COR-L47 (cell line): ENCODE measurements at places on chromosomes 3 and 15.

DNA sequence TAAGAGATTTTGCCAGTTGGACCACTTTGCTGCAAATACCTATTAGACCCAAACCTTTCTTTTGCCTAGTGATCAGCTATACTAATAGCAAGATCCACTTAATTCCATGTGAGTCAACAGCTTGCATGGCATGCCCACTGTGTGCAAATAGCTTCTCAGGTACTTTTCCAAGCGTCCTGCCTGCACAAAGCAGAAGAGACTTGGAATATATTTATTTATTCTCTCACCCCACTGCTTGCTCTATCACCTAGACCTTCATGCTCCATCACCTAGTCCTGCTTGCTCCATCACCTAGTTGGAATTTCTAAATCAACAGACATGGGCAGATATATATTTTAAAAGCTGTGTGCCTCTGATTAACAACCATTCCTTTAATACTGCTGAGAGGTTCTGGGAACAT, 47.6 kb downstream of the MBNL1 start:
- DNase-seq: no peak

DNA sequence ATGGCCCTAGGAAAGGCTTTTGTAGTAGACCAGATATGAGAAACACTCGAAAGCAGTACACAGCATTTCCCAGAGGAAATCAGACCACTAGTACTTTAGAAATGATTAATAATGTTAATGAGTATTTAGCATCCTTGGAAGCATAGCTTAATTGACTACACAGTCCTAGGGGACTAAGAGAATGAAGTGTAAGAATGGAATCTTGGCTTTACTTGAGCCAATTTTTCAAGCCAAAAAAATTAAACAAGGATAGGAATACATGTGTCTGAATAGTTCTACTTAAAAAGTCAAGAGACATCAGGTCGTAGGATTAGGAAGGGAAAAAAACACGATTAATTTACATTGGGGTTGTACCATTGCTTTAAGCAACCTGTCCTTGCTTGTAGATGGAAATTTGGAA, 38.2 kb downstream of the DPPA2 start:
- DNase-seq: no peak

DNA sequence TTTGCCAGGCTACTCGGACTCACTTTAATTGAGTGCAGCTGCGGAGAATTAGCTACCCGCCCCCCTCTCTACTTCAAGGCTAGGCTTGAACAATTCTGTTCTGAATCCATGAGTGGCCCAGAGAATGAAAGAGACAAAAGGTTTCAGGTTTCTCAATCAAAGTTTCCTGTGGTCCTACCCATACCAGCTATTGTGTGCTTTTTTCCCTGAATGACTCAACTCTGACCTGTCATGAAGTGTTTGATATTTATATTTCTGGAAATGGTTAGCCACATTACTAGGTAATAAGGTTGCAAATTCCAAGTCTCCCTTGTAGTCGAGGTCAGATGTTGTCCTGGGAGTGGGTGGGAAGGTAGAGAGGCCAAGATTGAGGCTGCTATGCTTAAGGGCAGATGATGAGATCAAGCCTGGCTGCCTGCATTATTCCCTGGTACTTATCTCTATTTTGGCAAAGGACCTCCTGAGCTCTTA, 392.7 kb upstream of the TBL1XR1 start:
- DNase-seq: peak; percentile 89

GRCh38 chr3:51860703-51861665, at the start of gene IQCF2:
TSS of gene IQCF2 (plus strand) at chr3:51861615. CDS start at chr3:51861667, 52 bp downstream.
- no peak for DNase-seq

DNA sequence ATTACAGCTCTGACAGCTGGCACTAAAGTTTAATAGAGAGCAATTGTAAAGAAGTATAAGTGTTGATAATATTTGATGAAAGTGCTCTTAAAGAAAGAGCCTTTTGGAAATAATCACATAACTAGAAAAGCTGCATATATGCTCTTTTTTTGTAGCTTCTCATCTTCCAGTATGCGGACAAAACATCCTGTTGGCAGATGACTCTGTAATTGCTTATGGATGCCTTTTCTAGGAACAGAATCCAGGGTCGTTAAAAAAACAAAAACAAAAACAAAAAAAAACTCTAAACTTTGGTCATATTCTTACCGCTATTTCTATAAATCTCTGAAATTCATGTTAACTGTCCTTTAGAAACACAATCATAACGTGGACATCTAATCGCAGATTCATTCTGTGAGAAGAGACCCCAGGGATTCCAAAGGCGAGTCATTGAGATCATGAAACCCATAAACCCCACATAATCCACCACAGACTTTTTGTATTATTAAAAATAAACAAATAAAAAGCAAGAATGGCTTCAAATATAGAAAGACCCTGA, 109.8 kb downstream of the EPHA3 start:
- DNase-seq: no peak

DNA sequence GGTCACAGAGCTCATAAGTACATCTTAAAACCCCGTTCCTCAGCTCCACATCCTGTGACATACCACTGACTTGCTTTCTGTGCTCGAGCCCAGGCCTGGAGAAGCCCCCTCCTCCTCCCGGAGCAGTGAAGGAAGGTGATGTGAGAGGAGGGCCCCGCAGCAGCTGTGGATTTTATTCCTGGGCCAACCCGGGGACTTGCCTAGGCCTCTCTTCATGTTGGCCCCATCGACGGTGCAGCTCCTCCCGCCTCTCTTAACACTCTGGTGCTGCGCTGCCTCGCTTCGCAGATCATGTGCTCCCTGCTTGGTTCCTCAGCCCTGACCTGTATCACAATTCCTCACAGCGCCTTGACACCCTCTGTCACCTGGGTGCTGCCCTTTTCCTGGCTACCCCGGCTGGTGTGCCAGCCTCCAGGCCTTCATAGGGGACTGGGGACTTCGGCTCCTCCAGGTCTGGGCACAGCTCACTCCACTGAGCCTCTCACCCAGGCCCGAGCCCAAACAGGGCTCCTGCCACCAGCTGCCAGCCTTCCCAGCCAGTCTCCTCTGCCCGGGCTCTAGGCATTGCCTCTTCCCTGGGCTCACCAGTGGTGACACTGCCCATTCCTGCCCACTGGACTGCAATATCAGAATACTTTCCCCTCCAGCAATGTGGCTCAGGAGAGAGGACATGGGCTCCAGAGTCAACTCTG, 21.5 kb downstream of the MAGEF1 start:
- DNase-seq: no peak

DNA sequence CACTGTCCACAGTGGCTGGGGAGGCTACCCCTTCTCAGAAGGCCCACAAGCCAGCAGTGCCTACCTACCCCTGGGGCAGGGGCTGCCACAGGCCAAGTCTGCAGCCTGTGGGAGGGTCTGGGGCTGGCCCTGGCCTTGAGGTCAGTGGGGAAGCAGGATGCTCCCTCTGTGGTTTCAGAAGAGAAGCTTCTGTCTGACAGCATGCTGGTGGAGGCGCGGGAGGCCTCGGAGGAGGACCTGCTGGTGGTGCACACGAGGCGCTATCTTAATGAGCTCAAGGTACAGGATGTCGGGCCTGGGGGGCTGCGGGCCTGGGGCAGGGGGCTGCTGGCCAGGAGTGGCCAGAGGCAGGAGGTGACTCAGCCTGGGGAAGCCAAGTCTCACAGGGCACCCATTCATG, 3.2 kb downstream of the HDAC11 start:
- no peak for DNase-seq

- no peak for DNase-seq
Observed at GRCh38 chr15:90259524-90259923, 5.9 kb upstream of the NGRN start.

DNA sequence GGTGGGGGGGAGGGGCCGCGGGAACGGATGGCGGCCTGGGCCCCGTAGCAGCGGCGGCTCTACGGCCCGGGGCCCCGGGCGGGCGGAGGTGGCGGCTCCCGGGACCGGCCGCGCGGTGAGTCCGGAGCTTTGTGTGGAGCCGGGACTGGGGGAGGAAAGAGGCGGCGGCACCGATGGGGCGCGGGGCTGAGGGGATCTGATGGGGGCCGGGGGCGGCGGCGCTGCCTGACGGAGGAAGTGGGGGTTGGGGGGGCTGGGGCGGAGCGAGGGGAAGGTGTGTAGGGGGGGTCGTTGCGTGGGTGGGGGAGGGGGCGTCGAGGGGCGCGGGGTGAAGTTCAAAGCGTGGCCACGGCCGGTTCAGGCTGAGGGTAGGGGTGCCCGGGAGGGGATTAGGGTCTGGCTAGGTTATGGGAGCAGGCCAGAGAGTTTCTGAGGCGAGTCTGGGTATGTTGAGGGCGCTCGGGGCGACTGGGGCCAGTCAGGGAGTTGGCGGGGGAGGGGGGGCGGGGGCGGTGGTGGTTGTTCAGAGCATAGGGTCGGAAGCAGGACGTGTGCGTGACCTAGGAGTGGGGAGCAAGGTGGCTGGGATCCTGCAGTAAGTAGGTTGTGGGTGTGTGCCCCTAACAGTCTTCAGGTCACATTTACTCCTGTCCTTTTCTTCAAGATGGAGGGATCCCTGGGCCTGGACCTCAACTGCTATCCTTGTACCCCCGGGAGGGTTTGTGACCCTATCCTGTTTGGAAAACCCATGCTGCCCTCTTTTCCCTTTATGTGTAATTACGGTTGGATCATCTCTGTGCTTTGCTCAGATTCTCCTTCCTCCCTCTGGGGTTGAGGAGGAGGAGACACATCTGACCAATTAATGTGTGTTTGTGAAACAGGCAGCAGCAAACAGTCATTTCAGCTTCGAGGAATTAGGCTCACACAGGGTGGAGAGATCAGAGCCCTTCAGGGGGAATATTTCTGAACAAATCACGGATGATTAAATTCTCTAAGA, 644 bp downstream of the ZNF609 start:
- peak; percentile 67 for DNase-seq

GRCh38 chr3:105907777-105908176, 39.0 kb upstream of the CBLB start:
- no peak for DNase-seq

- DNase-seq: no peak
Observed at GRCh38 chr3:112650482-112650881, 9.5 kb upstream of the CCDC80 start.

GRCh38 chr3:118544458-118544857, 490.2 kb downstream of the IGSF11 start:
- DNase-seq: no peak

GRCh38 chr3:6526321-6526720, 334.6 kb upstream of the GRM7 start:
- no peak for DNase-seq

- DNase-seq: no peak
Observed at GRCh38 chr3:128549283-128550112, 56.5 kb upstream of the GATA2 start.

GRCh38 chr3:31249545-31249944, 283.2 kb upstream of the STT3B start:
- no peak for DNase-seq

DNA sequence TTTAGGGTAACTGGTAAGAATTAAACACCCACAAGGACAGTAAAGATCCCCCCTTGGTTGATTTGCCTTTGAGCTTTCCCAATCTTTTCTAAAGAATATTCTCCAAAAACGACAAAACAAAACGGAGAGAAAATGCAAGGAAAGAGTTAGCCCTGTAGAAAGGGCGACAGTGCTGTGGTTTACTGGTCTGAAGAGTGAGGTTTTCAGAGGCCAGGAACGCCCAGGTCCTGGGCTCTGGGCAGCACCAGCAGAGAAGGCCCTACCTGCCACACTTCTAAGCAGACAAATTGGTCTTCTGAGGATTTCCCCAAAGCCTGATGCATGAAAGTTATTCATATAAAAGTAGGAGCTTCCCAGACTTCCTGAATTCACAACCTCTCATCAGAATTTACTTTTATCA, 119.3 kb downstream of the KCNMB2 start:
- no peak for DNase-seq

GRCh38 chr3:64188810-64189560, 36.3 kb downstream of the PRICKLE2 start:
- DNase-seq: no peak

- DNase-seq: no peak
Observed at GRCh38 chr3:52196977-52197376, 983 bp upstream of the ALAS1 start.

DNA sequence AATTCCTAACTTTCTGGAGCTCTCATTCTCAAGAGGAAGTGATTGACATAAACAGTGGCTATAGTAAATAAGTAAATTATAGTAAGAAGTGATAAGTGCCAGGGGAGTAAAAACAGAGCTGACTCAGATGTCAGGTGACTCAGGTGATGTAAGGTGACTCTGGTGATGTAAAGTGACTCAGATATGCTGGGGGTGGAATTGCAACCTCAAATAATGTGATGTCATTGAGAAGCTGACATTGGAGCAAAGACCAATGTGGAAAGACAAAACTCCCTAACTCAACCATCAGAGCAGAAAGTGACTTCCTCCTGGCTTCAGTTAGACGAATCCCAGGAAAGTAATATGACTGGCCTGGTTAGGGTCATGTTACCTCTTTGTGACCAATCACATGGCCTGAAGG, 144.2 kb upstream of the SNTN start:
- DNase-seq: no peak

DNA sequence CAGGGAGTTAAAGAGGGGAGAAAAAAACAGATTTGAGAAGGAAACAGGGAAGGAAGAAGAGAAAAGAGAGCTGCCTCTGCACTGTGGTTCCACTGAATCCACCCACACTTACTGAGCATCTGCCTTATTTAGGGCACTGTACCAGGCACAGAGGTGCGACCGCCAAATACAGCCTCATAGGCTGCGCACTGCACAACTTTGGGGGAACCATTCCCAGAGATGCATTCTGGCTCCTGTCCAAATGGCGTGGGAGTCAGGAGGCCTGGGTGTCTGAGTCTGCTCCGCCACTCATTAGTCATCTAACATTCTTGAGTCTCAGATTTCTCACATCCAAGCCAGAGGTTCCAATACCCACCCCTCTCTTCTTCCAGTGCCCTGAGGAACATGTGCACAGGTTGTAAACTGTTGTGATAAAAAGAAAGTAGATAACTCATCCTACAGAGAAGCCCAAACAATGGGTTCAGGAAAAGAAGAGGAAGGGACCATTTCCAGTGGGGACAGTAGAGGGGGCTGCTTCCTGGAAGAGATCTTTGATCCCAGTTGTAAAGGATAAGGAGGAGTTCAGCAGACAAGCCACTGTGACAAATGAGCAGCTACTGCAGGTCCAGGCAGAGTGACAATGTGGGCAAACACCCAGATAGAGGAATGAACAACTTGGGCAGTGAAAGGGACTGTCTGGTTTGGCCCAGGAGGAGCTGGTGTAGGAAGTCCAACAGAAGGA, 254.6 kb downstream of the UACA start:
- no peak for DNase-seq

GRCh38 chr3:62592408-62592807, 219.1 kb upstream of the FEZF2 start:
- no peak for DNase-seq

- DNase-seq: no peak
Observed at GRCh38 chr3:8638994-8639658, 5.5 kb downstream of the SSUH2 start.

DNA sequence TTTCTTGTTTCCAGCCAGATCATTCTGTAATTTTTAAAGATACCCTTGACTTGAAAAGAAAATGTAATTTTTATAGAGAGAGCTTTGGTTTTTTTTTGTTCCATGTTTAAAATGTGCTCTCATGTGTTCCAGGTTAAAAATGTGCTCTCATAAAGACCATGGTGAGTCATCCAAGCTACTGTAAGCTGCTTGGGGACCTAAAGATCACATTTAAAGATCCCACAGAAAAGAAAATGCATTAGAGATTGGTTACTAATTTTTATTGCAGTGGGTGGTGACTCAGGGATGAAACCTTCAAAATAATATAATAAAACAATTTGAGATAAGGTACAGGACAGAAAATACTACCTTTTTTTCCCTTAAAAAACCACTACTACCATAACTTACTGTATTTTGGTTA, 11.0 kb downstream of the TCF12 start:
- no peak for DNase-seq

- no peak for DNase-seq
Observed at GRCh38 chr3:14762701-14763100, 56.1 kb upstream of the FGD5 start.

GRCh38 chr3:30370681-30371271, 235.6 kb upstream of the TGFBR2 start:
- no peak for DNase-seq

- no peak for DNase-seq
Observed at GRCh38 chr3:82562896-82563295, 801.5 kb upstream of the GBE1 start.
